ENCODE measurements at places on chromosomes 5 and 9. TPM values are rescaled to one million over a fixed set of nuclear protein-coding genes. Genes with fewer than 3 reads are reported as not detected.

GRCh38 chr5:74326571-74327338 lies 313.8 kb downstream of the ENC1 start:
- H3K27ac ChIP-seq, result no peak overlapping the region
- no peak for DNase-seq
- H3K4me1 ChIP-seq, result no peaks in the 10 kb centered on the region
- no peak overlapping the region for H3K4me3 ChIP-seq
- H3K27me3 ChIP-seq, result no peaks in the 10 kb centered on the region

RAI14 gene
- total RNA-seq, result 214 TPM

DNAH5 gene
- total RNA-seq, result 0.57 TPM

GRCh38 chr9:70438341-70438928 lies 24.0 kb upstream of the KLF9 start:
- no peaks in the 10 kb centered on the region for H3K4me1 ChIP-seq
- H3K27ac ChIP-seq, result no peak overlapping the region
- no peaks in the 10 kb centered on the region for H3K27me3 ChIP-seq
- peak; percentile 71 for DNase-seq
- no peak overlapping the region for H3K4me3 ChIP-seq

DNA sequence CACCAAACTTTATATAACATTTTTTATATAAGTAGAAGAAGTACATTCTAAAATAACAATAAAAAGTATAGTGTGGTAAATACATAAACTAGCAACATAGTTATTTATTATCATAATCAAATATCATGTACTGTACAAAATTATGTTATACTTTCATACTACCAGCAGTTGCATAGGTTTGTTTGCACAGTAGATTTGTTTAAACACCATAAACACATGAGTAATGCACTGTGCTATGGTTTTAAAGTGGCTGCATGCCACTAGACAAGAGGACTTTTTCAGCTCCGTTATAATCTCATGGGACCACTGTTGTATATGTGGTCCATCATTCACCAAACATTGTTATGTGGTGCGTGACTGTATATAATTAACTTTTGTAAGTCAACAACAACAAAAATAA lies 137.6 kb downstream of the DRD1 start:
- no peaks in the 10 kb centered on the region for H3K27me3 ChIP-seq
- no peaks in the 10 kb centered on the region for H3K4me1 ChIP-seq
- no peak overlapping the region for H3K4me3 ChIP-seq

DNA sequence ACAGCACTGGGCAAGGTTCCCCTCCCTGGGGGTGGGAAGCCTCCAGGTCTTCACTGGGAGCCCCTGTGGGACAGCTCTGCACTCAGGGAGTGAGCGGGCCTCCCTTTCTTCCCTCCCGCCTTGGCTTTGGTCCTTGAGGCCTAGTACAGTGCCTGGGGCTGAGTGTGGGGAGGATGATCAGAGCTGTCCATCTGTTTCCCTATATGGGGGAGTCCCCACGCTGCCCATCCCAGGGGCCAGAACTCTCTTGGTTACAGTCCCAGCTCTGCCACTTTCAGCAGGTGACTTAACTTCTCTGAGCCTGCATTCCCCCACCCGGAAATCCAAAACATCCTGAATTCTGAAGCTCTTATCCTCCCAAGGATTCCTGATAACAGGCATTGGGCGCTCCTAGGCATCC lies 42.6 kb downstream of the DAB2IP start:
- no peaks in the 10 kb centered on the region for H3K36me3 ChIP-seq
- no peaks in the 10 kb centered on the region for H3K27me3 ChIP-seq
- no peak overlapping the region for H3K4me3 ChIP-seq
- no peak overlapping the region for H3K27ac ChIP-seq
- no peak for DNase-seq
- no peaks in the 10 kb centered on the region for H3K4me1 ChIP-seq

GRCh38 chr9:14530841-14531240 lies 162.4 kb downstream of the ZDHHC21 start:
- no peak for DNase-seq
- no peaks in the 10 kb centered on the region for H3K27me3 ChIP-seq
- no peaks in the 10 kb centered on the region for H3K36me3 ChIP-seq
- no peaks in the 10 kb centered on the region for H3K4me1 ChIP-seq
- H3K4me3 ChIP-seq, result no peak overlapping the region

DNA sequence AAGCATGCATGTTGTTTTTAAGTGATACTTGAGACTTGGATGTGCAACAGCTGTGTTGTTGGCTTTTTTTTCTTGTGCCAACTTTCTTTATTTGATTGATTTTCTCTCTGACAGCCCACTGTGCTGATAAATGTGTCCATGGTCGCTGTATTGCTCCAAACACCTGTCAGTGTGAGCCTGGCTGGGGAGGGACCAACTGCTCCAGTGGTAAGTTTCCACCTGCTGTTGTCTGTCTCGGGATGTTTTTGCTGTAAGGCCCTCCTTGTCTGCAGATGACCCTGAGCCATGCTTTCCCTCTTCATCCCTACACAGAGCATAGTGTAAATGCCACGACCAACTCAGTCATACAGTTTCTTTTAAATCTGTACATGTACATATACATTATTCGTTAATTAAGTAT lies 79.2 kb downstream of the MEGF10 start:
- no peak for DNase-seq
- H3K36me3 ChIP-seq, result no peaks in the 10 kb centered on the region
- H3K27me3 ChIP-seq, result no peaks in the 10 kb centered on the region
- H3K27ac ChIP-seq, result no peak overlapping the region

CD14 gene
- total RNA-seq, result 205 TPM

DNA sequence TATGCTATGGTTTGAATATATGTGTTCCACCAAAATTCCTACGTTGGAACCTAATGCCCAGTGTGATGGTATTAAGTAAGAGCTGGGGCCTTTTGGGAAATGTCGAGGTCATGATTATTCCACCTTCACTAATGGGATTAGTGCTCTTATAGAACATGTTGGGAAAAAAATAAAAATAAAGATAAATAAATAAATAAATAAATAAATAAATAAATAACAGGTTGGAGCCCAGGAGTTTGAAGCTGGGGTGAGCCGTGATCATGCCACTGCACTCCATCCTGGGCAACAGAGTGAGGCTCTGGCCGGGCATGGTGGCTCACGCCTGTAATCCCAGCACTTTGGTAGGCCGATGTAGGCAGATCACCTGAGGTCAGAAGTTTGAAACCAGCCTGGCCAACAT lies 22.5 kb downstream of the BASP1 start:
- no peak for DNase-seq
- no peaks in the 10 kb centered on the region for H3K27me3 ChIP-seq
- no peak overlapping the region for H3K27ac ChIP-seq
- H3K36me3 ChIP-seq, result no peaks in the 10 kb centered on the region

DNA sequence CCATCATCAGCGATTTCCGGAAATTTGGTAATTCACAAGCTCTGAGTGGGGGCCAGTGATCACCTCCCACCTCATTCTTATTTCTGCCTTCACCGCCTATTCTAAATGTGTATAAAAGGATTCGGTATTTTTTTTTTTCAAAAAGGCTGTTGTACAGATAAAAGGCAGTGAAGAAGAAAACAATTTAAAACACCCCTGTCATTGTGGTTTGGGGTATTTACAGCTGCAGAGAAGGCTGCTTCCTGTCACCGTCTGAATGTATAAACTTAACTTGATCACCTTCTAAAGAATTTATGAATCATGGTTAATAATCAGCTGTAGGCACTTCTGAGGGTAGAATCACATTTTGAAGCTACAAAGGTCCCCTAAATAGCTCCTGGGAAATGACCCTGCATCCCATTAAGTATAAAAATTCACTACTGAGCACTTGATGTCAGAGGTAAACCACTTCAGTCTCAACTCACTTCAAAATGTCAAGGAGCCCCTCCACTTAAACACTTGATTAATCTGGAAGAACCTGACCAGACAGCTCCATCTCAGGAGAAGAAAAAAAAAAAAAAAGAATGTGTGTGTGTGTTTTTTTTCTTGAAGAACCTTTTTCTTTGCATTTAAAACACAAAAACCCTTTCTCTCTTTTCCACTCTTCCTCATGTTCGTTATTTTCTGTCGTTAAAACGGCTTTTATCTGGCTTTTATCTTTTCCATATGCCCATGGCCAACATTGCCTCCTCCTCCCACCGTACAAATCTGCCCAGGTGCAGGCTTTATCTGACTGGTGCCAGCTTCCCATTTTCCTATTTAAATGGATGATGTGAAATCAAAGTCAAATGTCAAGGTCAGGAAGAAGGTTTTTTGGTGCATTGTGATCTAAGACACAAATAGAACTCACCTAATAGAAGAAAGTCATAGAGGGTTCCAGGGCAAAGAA lies 291.2 kb downstream of the IRX1 start:
- H3K4me3 ChIP-seq, result no peak overlapping the region
- no peaks in the 10 kb centered on the region for H3K27me3 ChIP-seq
- no peak overlapping the region for H3K27ac ChIP-seq
- H3K4me1 ChIP-seq, result no peaks in the 10 kb centered on the region

SERF1A gene
- total RNA-seq, result 5.0 TPM

DNA sequence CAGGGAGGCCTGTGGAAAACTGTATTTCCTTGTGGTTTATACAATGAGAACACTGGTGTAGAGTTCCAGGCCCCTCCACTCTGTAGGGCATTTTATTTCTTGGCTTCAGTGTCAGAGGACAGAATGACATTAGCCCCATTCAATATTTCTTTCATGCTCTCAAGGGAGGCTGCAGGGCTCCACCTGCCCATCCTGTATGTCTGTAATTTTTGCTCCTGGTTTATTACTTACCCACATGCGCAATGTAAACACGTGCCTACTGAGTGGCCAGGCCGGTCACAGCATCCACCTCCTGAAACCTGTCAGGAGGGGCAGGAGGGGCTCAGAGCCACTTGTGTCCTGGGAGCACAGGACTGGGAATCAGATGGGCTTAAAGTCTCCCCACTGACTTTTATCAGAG lies 82.4 kb downstream of the GADD45G start:
- no peak for DNase-seq
- H3K27ac ChIP-seq, result no peak overlapping the region
- H3K4me1 ChIP-seq, result no peaks in the 10 kb centered on the region
- no peaks in the 10 kb centered on the region for H3K27me3 ChIP-seq
- no peaks in the 10 kb centered on the region for H3K36me3 ChIP-seq

DNA sequence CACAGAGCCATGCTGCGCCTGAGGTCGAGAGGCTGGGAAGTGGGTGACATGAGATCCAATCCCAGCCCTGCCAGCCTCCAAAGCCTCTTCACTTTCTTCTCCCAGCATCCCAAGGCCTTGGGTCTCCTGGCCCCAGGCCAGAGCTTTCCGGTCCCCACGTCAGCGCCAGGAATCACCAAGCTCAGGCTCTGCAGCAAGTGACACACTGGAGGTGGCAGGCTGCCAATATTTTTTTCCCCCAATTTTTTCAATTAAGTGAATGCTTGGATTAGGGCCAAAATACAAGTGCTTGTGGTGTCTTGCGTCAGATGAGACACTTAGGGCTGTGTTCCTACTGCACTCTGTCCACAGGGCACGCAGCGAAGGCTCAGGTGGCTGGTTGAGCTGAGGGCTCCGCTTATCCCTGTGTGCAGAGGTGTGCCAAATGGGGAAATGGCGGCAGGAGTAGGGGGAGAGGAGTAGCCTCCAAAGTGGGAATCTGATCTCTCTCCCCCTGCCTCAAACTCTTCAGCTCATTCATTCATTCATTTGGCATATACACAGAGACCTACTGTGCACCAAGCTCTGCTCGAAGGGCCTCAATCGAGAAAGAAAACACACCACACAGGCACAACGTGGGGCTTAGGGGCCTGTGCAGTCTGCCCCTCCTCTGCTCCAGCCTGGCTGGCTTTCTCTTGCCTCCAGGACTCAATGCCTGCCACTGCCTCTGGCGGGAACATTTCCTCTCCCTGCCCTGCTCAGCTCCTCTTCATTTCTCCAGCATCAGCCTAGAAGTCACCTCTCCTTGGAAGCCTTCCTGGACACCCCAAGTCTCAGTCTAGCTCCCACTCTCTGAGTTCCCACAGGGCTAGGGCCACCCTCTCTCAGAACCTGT lies 16.6 kb downstream of the SH3PXD2B start:
- H3K36me3 ChIP-seq, result no peaks in the 10 kb centered on the region
- no peaks in the 10 kb centered on the region for H3K4me1 ChIP-seq
- DNase-seq, result peak; percentile 93
- no peak overlapping the region for H3K27ac ChIP-seq

GDNF gene
- total RNA-seq, result 0.24 TPM

EXOSC3 gene
- total RNA-seq, result 28.3 TPM

DNA sequence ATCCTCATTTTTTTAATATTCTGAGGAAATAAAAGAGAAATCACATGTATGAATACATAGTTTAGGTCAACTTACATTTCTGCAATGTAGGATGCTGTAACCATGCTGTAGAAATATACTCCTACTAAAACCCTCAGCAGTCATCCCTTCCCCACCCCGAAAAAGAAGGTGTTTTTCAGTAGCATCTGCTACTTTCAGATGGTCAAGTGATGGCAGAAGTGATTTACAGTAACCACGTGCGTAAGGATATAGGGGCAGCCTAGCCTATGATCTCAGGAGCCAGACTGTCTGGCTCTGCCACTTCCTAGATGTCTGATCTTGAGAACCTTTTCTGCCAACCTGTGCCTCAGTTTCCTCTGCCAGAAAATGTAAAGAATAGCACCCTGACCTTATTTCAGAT lies 26.0 kb upstream of the SYK start:
- DNase-seq, result no peak
- no peak overlapping the region for H3K4me3 ChIP-seq
- no peaks in the 10 kb centered on the region for H3K4me1 ChIP-seq
- no peaks in the 10 kb centered on the region for H3K36me3 ChIP-seq

- H3K36me3 ChIP-seq, result no peaks in the 10 kb centered on the region
- DNase-seq, result peak; percentile 88
- H3K4me3 ChIP-seq, result peak overlapping the region; percentile 32
Observed at GRCh38 chr9:121698627-121699570, 47.5 kb downstream of the DAB2IP start.

- peak; percentile 31 for DNase-seq
- no peak overlapping the region for H3K4me3 ChIP-seq
- no peaks in the 10 kb centered on the region for H3K36me3 ChIP-seq
- H3K27me3 ChIP-seq, result no peaks in the 10 kb centered on the region
- H3K27ac ChIP-seq, result no peak overlapping the region
Observed at GRCh38 chr9:93300175-93300572, 116.2 kb downstream of the WNK2 start.

LCN15 gene
- not detected for total RNA-seq

DNA sequence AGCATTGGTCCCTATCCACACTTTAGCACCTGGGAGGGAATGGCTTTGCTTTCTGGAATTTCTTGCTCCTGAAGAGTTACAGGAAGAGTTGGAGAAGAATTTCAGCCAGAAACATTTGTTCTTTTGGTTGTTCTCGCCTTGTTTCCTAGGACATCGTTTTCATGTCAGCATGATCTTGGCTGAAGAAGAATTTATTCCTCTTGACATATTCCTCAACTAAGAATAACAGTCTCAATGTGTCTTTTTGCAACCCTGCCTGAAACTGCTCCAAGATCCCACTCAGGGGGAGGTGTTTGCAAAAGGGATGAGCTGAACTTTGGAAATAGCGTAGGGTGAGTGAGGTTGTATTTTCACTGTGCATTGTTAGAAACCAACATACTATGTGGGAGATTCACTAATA lies 26.1 kb downstream of the MAMDC2 start:
- H3K27me3 ChIP-seq, result no peaks in the 10 kb centered on the region
- H3K4me3 ChIP-seq, result no peak overlapping the region

IFNA2 gene
- total RNA-seq, result not detected

- no peak for DNase-seq
- H3K4me3 ChIP-seq, result no peak overlapping the region
- H3K4me1 ChIP-seq, result no peaks in the 10 kb centered on the region
- no peaks in the 10 kb centered on the region for H3K36me3 ChIP-seq
Observed at GRCh38 chr5:73158313-73158712, 14.7 kb upstream of the TMEM174 start.

Data from aorta (tissue), 5 donors.